Stimulated activated CD8-positive, alpha-beta memory T cell treated with anti-CD3 and anti-CD28 coated beads, Interleukin-4, amount 100 ng/mL, for 1 hour (primary cell): ENCODE measurements at places on chromosomes 1 and 21.

DNA sequence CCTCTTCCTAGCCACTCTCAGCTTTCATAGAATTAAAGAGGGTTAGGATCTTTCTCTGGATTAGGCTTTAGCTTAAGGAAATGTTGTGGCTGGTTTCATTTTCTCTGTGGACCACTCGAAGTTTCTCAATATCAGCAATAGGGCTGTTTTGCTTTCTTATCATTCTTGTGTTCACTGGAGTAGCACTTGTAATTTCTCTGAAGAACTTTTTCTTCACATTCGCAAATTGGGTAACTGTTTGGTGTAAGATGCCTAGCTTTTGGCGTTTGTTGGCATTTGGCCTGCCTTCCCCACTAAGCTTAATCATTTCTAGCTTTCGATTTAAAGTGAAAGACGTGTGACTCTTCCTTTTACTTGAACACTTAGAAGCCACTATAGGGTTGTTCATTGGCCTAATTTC is 210.8 kb upstream of the PROX1 start:
- DNase-seq, result no peak

- no peak for DNase-seq
Observed at GRCh38 chr21:45872471-45872870, 109.1 kb upstream of the COL6A1 start.

- DNase-seq, result no peak
Observed at GRCh38 chr21:32900814-32901213, 124.9 kb upstream of the OLIG2 start.

GRCh38 chr1:116999596-116999995 is 2.0 kb upstream of the CD101 start:
- DNase-seq, result no peak

DNA sequence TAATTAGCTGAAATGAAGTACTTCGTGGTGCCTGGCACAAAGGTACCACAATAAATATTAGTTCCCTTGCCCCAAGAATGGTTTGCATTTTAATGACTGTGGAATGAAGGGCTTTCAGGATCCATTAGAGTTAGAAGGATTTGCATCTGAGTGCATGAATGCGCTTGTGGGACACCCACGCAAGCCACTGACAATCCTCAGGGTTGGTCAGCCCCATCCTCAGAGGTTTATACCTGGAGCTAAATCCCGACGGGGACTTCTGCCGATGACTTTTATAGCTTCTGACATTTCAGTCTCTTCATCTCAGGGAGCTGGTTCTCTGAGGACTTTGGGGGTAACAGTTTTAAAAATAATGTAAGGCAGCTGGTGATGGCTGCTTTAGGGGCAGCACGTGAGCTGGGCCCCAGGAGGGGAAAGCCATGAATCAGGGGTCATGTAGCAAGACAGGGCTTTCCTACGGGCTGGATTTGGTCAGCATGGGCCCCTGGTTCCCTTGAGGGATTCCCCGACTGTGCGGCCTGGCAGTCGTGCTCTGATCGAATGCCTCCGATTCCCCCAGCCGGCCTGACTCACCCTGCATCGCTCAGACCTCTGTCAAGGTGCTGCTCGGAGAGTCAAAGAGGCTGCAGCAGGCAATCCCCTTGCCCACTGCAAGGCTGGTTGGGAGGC is 20.8 kb upstream of the IL10 start:
- no peak for DNase-seq

- DNase-seq, result no peak
Observed at GRCh38 chr1:9892563-9893528, 17.2 kb downstream of the CTNNBIP1 start.

DNA sequence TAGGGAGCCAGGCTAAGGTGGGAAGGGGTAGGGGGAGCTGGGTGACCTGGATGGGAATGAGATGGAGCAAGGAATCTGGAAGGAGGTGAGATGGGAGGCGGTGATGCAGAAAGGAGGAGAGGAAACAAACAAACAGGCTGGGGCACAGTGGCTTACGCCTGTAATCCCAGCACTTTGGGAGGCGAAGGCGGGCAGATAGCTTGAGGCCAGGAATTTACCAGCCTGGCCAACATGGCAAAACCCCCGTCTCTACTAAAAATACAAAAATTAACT is 10.8 kb downstream of the CRABP2 start:
- no peak for DNase-seq

GRCh38 chr1:246394121-246394520 is 113.0 kb downstream of the SMYD3 start:
- no peak for DNase-seq

DNA sequence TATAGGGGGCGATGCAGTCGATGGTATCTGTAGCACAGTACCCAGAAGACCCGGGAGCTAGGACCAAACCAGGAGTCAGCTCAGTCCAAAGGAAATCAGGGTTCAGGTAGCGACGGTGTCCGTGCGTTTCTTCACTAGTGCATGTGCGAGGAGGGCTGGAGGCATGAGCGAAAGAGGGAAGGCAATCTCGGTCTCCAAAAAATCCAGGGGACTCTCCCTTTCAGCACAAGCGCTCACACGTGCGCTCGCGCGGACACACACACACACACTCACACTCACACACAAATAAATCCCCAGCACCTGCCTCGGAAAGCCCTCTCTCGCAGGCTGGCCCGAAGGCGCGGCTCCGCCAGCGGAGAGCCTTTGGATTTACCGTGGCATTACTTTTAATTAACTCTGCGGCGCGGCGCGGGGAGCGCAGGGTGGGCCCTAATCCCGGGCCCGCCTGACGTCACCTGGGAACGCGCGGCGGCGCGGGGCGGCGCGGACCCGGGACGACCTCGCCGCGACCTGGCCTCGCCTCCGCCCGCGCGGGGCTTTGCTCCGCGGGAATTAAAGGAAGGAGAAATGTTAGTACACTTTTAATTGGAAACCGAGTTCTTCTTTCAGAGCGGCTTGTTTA is 121.2 kb downstream of the LMX1A start:
- DNase-seq, result no peak

- DNase-seq, result no peak
Observed at GRCh38 chr1:167934426-167935215, 1.9 kb upstream of the DCAF6 start.

DNA sequence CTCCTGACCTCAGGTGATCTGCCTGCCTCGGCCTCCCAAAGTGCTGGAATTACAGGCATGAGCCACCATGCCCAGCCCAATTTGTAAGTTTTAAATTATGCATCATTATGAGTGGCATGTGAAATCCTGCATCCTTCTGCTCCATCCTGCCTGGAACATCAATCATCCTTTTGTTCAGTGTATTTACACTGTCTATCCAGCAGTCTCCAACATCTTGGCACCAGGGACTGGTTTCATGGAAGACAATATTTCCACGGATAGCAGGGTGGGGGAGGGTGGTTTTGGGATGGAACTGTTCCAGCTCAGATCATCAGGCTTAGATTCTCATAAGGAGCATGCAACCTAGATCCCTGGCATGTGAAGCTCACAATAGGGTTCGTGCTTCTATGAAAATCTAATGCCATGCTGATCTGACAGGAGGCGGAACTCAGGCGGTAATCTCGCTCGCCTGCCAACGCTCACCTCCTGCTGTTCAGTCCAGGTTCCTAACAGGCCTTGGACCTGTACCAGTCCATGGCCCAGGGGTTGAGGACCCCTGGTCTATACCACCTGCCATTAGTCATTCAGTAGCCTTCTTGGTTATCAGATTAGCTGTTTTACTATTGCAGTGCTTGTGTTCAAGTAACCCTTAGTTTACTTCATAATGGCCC is 22.2 kb upstream of the TCEA3 start:
- no peak for DNase-seq

GRCh38 chr1:221987860-221988520 is 246.1 kb upstream of the DUSP10 start:
- DNase-seq, result no peak

DNA sequence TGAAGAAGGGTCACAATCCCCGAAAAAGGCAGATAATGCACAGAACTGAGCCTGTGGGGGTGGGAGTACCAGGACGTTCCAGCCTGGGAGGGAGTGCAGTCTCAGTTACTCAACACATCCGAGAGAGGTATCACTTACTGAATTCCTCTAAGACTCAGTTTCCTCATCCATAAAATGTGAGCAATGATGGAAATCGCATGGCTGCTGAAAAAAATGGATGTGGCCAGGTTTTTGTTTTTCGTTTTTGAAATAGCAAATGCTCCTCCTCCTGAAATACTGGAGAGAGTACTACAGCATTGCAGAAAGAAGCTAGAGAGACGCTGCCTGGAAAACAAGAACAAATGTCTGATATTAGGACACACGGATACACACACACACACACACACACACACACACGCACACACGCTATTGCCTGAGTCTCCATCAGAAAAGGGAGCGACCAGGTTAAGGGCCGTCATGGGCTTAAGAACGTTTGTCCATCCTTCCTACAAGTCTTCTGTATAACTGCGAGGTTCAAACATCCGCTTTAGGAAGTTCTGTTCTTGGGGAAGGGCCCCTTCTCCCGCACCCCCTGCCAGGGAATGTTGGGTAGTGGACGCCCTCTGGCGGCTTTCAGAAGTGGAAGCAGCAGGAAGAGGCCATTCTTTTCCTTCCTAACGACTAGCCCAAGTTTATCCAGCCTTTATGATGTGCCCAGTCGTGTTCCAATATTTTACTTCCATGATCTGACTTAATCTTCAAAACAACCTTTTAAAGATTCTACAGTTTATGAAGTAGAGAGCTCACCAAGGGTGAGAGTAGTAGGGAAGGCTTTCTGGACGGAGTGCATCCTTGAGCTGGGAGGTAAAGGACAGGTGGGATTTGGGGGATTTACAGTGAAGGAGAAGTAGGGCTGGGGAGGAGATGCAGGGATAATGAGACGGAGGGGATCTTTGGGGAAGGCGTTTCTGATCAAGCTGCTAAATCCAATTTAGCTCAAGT is 699 bp upstream of the NES start:
- no peak for DNase-seq

DNA sequence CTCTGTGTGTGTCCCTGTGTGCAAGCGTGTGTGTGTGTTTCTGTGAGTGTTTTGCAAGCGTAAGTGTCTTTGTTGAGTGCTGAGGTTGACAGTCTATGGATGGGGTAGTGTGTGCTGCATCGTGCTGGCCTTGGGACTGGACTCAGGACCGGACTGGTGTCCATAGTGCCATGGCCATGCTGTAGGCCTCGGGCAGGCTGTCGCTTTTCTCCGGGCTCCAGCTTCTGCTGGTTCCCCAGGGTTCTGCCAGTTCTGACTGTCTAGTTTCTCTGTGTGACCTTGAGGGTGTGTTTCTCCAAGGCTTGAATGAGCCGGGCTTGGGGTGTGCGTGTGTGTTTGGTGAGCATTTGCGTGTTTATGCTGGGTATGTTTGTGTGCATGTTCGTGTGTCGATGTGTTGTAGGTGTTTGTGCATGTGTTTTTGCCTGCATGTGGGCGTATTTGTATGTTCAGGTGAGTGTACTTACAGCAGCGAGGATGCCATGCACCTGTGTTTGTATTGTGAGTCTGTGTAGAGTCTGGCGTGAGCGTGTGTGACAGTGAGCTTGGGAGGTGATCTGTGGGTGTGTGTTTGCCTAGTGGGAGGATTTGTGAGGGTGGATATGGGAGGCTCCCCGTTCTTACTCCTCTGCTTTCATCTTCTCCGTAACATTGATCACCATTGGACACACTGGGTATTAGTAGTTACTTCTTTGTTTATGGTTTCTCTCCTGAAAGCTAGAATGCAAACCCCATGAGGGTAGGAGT is 51.7 kb upstream of the POU3F1 start:
- DNase-seq, result no peak

- no peak for DNase-seq
Observed at GRCh38 chr1:247998811-247999210, 14.6 kb upstream of the OR2L5 start.
